T-cell (primary cell): ENCODE measurements at places on chromosomes 5 and 9.

DNA sequence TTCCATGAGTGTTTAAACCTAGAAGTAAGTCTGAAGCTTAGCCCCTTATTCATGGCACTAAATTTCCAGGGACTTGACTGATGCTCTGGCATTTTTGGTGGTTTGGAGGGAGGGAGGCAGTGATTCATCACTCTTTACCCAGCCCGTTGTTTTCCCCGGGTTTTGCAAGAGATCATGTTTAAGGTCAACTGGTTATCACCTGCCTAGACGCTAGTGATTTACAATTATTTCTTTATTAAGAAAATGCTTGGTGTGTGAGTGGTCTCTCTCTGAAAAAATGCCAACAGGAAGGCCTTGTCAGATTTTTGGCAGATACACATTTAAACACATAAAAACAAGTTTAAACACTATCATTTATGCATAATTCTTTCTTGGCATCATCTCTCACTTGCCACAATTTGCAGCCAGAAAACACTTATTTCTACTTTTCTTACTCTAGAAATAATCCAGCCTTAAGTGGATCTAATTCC is 737.9 kb upstream of the ZNF608 start:
- H3K27ac ChIP-seq = no peak overlapping the region
- no peaks in the 10 kb centered on the region for H3K36me3 ChIP-seq
- no peaks in the 10 kb centered on the region for H3K4me1 ChIP-seq
- H3K4me3 ChIP-seq = no peak overlapping the region
- no peak for DNase-seq

DNA sequence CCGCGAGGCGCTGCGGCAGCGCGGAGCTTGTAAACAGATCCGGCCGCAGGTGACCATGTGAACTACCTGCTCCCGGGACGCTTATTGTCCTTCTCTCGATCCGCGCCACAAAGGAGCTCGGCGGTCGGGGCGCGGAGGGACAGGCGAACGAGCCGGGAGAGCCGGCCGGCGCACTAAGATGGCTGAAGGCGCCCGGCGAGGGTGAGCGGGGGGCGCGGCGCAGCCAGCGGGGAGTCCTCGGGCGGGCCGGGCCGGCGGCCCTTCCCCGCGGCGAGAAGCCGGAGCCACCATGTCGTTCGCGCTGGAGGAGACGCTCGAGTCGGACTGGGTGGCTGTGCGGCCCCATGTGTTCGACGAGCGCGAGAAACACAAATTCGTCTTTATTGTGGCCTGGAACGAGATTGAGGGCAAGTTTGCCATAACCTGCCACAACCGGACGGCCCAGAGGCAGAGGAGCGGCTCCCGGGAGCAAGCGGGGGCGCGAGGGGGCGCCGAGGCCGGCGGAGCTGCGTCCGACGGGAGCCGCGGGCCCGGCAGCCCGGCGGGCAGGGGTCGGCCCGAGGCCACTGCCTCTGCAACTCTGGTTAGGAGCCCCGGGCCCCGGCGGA is 535 bp downstream of the JMY start:
- peak overlapping the region; percentile 75 for H3K4me3 ChIP-seq
- peak; percentile 16 for DNase-seq
- H3K27ac ChIP-seq = peak overlapping the region; percentile 69
- H3K4me1 ChIP-seq = peaks cover 18% of the 10 kb centered on the region
- no peaks in the 10 kb centered on the region for H3K27me3 ChIP-seq

- H3K36me3 ChIP-seq = peaks cover 40% of the 10 kb centered on the region
- no peak overlapping the region for H3K4me3 ChIP-seq
- DNase-seq = no peak
- H3K4me1 ChIP-seq = peaks cover 4% of the 10 kb centered on the region
- no peak overlapping the region for H3K27ac ChIP-seq
Observed at GRCh38 chr5:134143944-134144941, 29.8 kb downstream of the TCF7 start.

DNA sequence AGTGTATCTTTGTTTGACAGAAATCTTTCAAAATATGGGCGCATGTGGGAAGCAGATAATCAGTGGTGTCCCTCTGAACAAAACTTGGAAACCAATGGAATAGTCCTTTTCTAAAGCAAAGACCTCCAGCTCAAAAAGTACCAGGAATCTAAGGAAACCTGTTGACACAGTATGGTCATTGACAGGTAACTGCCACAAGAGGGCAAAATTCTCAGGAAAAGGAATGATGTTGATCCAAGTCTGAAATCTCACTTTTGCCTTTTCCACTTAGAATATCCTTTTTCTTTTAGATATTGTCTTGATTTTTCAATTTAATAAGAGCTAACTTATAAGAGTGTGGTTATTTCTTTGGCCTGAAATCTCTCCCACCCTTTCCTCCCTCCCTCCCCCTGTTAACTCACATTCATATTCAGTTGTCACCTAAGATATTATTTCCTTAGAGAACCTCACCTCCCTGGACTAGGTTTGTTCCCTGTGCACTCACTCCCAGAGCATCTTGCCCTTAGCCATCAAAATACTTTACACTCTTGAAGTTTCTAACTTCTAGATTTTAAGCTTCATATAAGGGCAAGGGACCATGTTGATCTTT is 59.0 kb upstream of the BARX1 start:
- no peak for DNase-seq
- H3K4me1 ChIP-seq = peaks cover 16% of the 10 kb centered on the region
- no peak overlapping the region for H3K4me3 ChIP-seq
- H3K36me3 ChIP-seq = no peaks in the 10 kb centered on the region
- no peak overlapping the region for H3K27ac ChIP-seq
- H3K27me3 ChIP-seq = no peaks in the 10 kb centered on the region

- H3K27me3 ChIP-seq = no peaks in the 10 kb centered on the region
- H3K4me1 ChIP-seq = no peaks in the 10 kb centered on the region
- no peak overlapping the region for H3K27ac ChIP-seq
Observed at GRCh38 chr9:78712903-78713613, 416.1 kb downstream of the PSAT1 start.

DNA sequence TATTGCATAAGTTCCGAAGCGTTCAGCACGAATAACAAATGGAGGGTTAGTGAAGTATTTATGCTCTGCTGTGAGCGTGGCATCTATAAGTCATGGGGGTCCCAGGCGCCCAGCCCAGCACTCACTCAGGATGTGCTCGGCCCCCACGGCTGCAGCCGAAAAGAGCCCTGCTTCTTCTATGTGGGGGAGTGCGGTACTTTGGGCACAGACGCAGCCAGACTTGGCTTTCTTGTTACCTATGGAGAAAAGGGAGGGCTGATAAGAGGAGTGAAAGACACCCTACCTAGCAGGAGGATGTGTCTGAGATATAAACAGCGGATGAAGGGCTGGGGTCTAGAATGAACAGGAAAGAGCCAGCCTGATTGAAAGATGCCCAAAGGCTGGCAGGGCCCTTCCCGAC is 51.4 kb downstream of the MRPL36 start:
- DNase-seq = no peak
- H3K4me1 ChIP-seq = no peaks in the 10 kb centered on the region
- no peak overlapping the region for H3K27ac ChIP-seq
- H3K4me3 ChIP-seq = no peak overlapping the region
- no peaks in the 10 kb centered on the region for H3K36me3 ChIP-seq

- H3K27me3 ChIP-seq = no peaks in the 10 kb centered on the region
- no peak overlapping the region for H3K4me3 ChIP-seq
- H3K36me3 ChIP-seq = no peaks in the 10 kb centered on the region
- DNase-seq = no peak
Observed at GRCh38 chr5:136087961-136088871, 44.4 kb upstream of the SMAD5 start.

DNA sequence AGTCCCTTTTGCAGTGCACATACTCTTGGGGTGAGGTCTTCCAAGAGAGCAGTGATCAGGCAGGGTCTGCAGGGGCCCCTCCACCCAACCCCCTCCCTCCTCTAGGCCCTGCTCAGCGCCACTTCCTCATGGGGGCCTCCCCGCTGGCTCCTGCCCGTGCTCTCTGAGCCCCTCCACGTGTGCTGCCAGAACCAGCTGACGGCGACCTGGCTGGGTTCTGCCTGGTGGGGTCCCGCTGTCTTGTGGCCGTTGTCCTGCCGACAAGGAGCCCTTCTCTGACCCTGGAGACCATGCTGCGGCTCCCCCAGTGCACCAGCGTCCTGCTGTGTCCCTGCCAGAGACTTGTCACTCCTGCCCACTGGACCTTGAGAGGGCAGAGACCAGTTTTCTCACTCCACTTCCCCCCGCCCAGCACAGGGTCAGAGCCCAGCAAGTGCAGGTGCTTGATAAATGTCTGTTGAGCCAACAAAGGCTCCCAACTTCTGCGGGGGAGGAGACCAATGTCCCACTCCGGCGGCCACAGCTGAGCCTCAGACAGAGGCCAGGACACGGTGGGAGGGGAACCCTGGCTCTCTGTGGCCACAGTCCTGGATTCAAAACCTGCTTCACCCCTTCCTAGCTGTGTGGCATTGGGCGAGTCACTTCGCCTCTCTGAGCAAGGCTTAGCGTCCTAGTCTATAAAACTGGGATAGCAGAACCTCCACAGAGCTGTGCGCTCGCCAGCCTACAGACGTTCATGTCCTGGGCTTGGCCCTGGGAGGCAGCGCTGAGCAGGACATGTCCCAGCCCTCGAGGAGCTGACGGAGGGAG is 24.8 kb downstream of the SARDH start:
- H3K27ac ChIP-seq = no peak overlapping the region
- H3K4me1 ChIP-seq = peaks cover 47% of the 10 kb centered on the region
- no peaks in the 10 kb centered on the region for H3K27me3 ChIP-seq
- no peaks in the 10 kb centered on the region for H3K36me3 ChIP-seq
- no peak for DNase-seq

DNA sequence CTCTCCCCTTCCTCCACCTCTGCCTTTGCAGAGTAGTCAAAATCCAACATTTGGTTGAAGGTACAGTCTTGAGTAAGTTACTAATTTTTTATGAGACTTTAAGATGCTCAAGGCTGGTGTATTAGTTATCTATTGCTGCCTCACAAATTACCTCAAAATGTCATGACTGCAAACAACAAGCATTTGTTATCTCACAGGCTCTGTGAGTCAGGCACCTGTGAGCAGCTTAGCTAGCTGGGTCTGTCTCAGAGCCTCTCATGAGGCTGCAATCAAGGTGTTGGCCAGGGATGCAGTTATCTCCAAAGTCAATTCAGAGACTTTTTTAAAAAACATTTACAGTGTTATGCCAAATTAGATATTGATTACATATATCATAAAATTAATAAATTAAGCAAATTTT is 371.3 kb upstream of the RGMB start:
- no peaks in the 10 kb centered on the region for H3K27me3 ChIP-seq
- DNase-seq = no peak
- no peaks in the 10 kb centered on the region for H3K36me3 ChIP-seq
- H3K4me1 ChIP-seq = no peaks in the 10 kb centered on the region
- H3K4me3 ChIP-seq = no peak overlapping the region
- no peak overlapping the region for H3K27ac ChIP-seq

- DNase-seq = no peak
- H3K36me3 ChIP-seq = no peaks in the 10 kb centered on the region
- no peaks in the 10 kb centered on the region for H3K4me1 ChIP-seq
- no peak overlapping the region for H3K4me3 ChIP-seq
Observed at GRCh38 chr5:111201705-111202104, 22.5 kb upstream of the CAMK4 start.

- H3K27ac ChIP-seq = no peak overlapping the region
- no peaks in the 10 kb centered on the region for H3K36me3 ChIP-seq
- H3K27me3 ChIP-seq = no peaks in the 10 kb centered on the region
- DNase-seq = no peak
- H3K4me3 ChIP-seq = no peak overlapping the region
- H3K4me1 ChIP-seq = no peaks in the 10 kb centered on the region
Observed at GRCh38 chr9:74610523-74611061, 113.5 kb downstream of the RORB start.

DNA sequence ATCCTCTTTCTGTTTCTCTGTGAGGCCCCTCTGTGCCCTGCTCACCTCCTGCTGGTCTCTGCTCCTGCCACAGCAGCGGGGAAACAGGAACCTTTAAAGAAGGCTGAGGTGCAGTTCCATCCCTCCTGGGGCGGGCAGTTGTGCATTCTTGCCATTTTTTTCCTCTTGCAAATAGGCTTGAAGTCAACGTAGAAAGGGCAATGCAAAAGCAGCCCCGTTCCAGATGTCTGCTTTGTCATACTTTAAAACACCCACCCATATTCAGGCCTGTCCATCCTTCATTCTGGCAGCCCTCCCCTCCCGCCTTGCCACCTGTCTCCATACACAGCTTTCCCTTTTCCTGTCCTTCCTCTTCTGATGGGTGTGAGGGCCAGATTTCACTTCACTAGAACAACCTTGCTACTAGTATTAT is 65.4 kb upstream of the KLF9 start:
- H3K36me3 ChIP-seq = no peaks in the 10 kb centered on the region
- H3K27ac ChIP-seq = no peak overlapping the region
- DNase-seq = no peak
- H3K4me3 ChIP-seq = no peak overlapping the region
- no peaks in the 10 kb centered on the region for H3K4me1 ChIP-seq

GRCh38 chr5:108797396-108797795 is 49.7 kb downstream of the FER start:
- no peaks in the 10 kb centered on the region for H3K36me3 ChIP-seq
- DNase-seq = no peak
- H3K4me3 ChIP-seq = no peak overlapping the region
- no peaks in the 10 kb centered on the region for H3K4me1 ChIP-seq

DNA sequence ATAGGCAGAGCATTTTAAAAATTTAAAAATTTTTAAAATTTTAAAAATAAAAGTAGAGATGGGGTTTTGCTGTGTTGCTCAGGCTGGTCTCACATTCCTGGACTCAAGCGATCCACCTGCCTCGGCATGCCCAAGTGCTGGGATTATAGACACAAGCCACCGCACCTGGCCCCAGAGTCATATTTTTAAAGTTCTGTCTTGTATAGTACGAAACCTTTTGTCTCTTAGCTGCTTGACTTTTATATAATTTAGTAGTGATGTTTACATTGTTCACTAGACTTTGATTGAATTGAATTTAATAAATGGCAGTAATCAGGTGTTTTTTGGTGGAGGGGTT is 31.0 kb downstream of the LRRTM2 start:
- DNase-seq = no peak
- H3K27ac ChIP-seq = no peak overlapping the region
- H3K4me1 ChIP-seq = no peaks in the 10 kb centered on the region
- no peak overlapping the region for H3K4me3 ChIP-seq
- H3K27me3 ChIP-seq = no peaks in the 10 kb centered on the region

DNA sequence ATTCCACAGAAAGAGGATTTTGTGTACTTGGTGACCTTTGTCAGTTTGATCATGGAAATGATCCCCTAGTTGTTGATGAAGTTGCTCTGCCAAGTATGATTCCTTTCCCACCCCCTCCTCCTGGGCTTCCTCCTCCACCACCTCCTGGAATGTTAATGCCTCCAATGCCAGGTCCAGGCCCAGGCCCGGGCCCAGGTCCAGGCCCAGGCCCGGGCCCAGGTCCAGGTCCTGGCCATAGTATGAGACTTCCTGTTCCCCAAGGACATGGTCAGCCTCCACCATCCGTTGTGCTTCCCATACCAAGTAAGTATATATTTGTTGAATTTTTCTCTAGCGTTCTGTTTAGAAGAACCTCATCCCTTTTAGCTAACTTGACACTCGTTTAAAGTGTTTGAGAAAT is 30.0 kb downstream of the RBM27 start:
- H3K4me1 ChIP-seq = no peaks in the 10 kb centered on the region
- DNase-seq = no peak
- H3K27ac ChIP-seq = no peak overlapping the region
- no peak overlapping the region for H3K4me3 ChIP-seq

GRCh38 chr5:107322936-107323335 is 347.8 kb downstream of the EFNA5 start:
- H3K27me3 ChIP-seq = no peaks in the 10 kb centered on the region
- H3K36me3 ChIP-seq = no peaks in the 10 kb centered on the region
- no peaks in the 10 kb centered on the region for H3K4me1 ChIP-seq
- H3K27ac ChIP-seq = no peak overlapping the region

GRCh38 chr5:146799231-146799630 is 79.3 kb downstream of the PPP2R2B start:
- no peak overlapping the region for H3K4me3 ChIP-seq
- H3K27me3 ChIP-seq = no peaks in the 10 kb centered on the region
- no peak for DNase-seq
- H3K36me3 ChIP-seq = no peaks in the 10 kb centered on the region
- no peaks in the 10 kb centered on the region for H3K4me1 ChIP-seq
